NCI-H82 (cell line): ENCODE measurements at places on chromosomes 3 and 15.

DNA sequence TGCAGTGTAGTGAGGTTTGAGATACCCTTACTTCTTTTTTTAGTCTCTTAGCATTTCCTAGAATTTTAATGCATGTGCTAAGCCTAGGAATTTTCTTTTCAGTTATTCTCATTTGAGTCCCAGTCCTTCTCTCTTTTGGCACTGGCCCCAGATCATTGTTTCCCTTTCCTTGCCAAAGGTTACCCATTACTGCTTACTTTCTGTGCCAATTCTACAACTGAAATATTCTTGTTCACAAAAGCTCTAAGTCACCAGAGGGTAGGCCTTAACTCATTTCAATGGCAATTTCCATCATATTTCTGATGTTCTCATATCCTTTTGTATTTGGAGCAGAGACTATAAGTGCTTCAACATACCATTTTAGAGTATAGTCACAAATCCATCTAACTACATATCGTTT lies 199.6 kb upstream of the CBLB start:
- DNase-seq, result no peak

DNA sequence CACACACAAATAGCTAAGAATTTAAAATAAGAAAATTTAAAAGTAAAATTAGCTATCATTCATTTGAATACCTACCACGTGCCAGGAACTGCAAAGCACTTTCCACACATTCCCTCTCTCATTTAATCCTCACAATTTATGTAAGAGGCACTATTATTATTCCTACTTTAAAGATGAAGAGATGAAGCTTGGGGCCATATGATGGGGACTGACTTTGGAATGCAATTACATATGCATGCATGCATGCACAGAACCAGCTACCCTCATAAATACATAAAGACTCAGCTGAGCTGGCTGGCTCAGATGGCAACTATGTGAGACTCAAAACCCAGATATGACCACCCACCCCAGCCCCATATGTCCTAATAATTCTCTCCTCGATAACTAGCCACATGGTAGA lies 31.7 kb upstream of the THUMPD3 start:
- no peak for DNase-seq

DNA sequence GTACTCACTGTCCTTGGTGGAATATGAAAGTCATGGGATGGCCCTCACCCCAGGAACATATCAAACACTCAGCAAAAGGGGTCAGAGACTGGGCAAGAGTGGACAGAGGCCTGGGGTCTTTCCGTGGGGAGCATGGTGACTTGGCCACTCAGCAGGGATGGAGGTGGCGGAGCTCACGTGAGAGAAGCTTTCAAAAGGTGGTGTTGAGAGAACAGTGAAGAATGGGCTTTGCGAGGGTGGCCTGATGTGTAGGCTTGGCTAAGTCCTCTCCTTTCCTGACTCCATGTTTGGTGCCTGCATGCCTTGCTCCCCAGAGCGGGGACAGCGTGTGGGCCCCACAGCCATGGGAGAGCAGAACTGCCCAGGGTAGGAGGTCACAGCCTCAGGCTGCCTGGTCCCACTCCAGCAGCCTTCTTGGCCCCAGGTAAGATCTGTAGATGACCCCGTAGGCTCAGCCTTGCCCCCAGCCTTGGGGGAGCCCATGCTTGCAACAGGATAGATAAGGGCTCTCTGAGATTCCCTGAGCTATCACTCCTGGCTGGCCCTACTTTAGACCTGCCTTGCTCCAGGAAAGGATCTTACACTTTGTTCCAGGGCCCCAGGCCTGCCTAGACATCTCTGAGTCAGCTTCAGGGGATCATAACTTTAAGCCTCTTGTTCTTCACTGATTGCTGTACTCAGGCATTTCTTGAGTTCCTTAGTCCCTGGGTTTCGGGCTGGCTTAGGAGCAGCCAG lies 17.0 kb downstream of the RPLP1 start:
- DNase-seq, result no peak

DNA sequence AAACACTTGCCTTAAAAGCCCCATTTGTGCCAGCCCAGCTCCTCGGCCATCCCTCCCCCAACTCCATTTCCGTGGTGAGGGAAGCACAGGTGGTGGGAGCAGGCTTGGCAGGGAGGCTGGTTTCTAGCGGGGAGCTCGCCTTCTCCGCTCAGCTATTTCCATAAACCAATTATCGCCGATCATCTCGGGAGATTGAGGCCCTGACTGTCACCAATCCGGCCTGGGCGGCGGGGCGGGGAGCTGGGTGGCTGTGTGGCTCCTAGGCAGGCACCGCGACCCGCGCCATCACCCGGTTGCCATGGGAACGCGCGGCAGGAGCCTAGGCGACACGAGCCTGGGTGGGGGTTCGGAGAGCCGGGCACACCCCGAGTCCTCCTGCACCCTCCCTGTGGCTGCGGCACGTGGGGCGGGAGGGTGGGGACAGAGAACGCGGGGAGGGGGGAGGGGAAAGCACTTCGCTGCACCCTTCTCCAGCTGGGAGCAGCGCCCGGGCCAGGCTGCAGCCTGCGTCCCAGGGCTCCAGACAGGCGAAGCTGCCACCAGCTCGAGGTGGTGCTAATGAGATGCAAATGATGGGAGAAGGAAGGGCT lies 9.3 kb downstream of the CCDC33 start:
- DNase-seq, result peak; percentile 99

DNA sequence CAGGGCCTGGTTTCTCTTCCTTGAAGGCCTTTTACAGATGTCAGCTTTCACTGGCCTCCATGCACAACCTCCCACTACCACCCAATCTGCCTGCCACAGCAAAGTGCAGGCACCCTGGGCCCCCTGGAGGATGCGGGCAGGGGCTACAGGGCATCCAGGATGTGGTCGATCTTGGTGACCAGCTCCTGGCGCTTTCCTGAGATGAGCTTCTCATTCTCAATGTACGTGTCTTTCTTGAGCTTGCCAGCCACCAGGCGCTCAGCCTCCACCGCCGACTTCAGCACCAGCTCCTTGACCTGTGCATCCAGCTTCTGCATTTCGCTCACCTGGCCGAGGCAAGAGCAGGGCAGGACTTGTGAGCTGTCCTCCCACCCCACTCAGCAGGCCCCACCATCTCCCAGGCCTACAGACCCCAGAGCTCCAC lies 30.3 kb downstream of the RPN1 start:
- peak; percentile 24 for DNase-seq

DNA sequence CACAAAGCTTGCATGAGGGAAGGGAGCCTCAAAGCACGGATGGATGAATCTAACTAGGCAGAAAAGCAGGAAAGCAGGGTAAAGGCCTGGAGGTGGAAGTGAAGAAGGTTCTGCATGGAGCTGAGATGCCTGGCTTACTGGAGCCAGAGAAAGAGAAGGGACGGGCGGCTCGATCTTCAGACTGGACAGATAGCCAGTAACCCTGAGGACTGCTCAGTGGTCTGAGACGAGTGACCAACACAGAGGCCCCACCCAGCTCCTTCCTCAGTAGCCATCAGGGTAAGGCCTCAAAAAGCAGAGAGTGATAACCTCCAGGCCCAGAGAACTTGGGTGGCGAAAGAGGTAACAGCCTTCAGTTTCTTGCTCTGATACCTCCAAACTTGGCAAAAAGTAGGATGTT lies 6.4 kb downstream of the CLN6 start:
- no peak for DNase-seq

GRCh38 chr3:173930251-173930650 lies 532.7 kb downstream of the NLGN1 start:
- no peak for DNase-seq

DNA sequence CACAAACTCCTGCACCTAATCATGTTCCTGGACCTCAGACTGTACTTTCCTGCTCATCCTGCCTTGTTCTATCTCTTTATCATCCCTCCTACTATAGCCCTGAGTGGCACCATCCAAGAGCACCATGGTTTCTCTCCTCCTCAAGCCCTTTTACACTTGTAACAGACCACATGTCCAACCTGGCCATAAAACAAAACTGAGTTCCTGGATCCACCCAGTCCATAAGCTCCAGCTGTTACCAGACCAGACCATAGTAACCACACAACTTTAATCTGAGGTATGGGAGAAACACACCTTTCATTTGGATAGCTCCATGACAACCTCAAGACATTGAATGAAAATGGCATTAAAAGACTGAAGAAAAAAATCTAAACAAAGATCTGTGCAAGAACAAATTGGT lies 9.1 kb downstream of the TM4SF18 start:
- DNase-seq, result no peak

GRCh38 chr3:6098516-6099157 lies 762.3 kb upstream of the GRM7 start:
- no peak for DNase-seq

- peak; percentile 17 for DNase-seq
Measured at GRCh38 chr3:116340680-116341216, 104.5 kb downstream of the LSAMP start.

- no peak for DNase-seq
Measured at GRCh38 chr15:95019907-95020306, 788.5 kb downstream of the MCTP2 start.

- no peak for DNase-seq
Measured at GRCh38 chr15:72131922-72132321, 13.7 kb downstream of the SENP8 start.

- peak; percentile 57 for DNase-seq
Measured at GRCh38 chr15:78075490-78076230, 1.9 kb downstream of the TBC1D2B start.

GRCh38 chr3:19139863-19140262 lies 8.4 kb upstream of the KCNH8 start:
- no peak for DNase-seq

GRCh38 chr15:72319360-72319984 lies 485 bp downstream of the CELF6 start:
- DNase-seq, result no peak
